ENCODE measurements at places on chromosomes 7 and 10. TPM values are rescaled to one million over a fixed set of nuclear protein-coding genes. Genes with fewer than 3 reads are reported as not detected.

The TFEC gene
- total RNA-seq, result 2.1 TPM

The MMD2 gene
- 8.5 TPM for total RNA-seq

The NYAP1 gene
- 38.8 TPM for total RNA-seq

The METTL27 gene
- 0.46 TPM for total RNA-seq

The SEMA3C gene
- 74.7 TPM for total RNA-seq

The CABCOCO1 gene
- total RNA-seq, result 5.5 TPM

The CPEB3 gene
- 46.8 TPM for total RNA-seq

The LRRC17 gene
- total RNA-seq, result 33.2 TPM

The HOXA3 gene
- not detected for total RNA-seq

The URGCP gene
- 34.8 TPM for total RNA-seq

The TMEM273 gene
- 2.1 TPM for total RNA-seq

The PTPRZ1 gene
- total RNA-seq, result 319 TPM

The TMEM236 gene
- total RNA-seq, result 0.23 TPM

The CAV2 gene
- total RNA-seq, result 12.2 TPM

The ASZ1 gene
- total RNA-seq, result not detected

The CCL24 gene
- not detected for total RNA-seq

The VPS50 gene
- 98.5 TPM for total RNA-seq

The IL6 gene
- total RNA-seq, result not detected

The RBP3 gene
- not detected for total RNA-seq

The ATRNL1 gene
- total RNA-seq, result 592 TPM

The TAS2R5 gene
- total RNA-seq, result 1.8 TPM

The ZNF777 gene
- total RNA-seq, result 6.0 TPM

The BTBD16 gene
- not detected for total RNA-seq

The CALCR gene
- 5.1 TPM for total RNA-seq

The CTTNBP2 gene
- total RNA-seq, result 25.4 TPM

The RELN gene
- total RNA-seq, result 77.0 TPM

The HYAL4 gene
- not detected for total RNA-seq

The PPP3CB gene
- 156 TPM for total RNA-seq

The SHOC2 gene
- 142 TPM for total RNA-seq

The ABCB1 gene
- 12.2 TPM for total RNA-seq

The PRRT4 gene
- total RNA-seq, result 7.2 TPM

The OR2A12 gene
- not detected for total RNA-seq

The AKR1C4 gene
- not detected for total RNA-seq
